ENCODE measurements at places on chromosomes 13 and 19. TPM values are rescaled to one million over a fixed set of nuclear protein-coding genes. Genes with fewer than 3 reads are reported as not detected.

GRCh38 chr13:76792731-76793347, 93.4 kb downstream of the KCTD12 start:
- DNase-seq: no peak

The CNMD gene
- total RNA-seq: not detected

DNA sequence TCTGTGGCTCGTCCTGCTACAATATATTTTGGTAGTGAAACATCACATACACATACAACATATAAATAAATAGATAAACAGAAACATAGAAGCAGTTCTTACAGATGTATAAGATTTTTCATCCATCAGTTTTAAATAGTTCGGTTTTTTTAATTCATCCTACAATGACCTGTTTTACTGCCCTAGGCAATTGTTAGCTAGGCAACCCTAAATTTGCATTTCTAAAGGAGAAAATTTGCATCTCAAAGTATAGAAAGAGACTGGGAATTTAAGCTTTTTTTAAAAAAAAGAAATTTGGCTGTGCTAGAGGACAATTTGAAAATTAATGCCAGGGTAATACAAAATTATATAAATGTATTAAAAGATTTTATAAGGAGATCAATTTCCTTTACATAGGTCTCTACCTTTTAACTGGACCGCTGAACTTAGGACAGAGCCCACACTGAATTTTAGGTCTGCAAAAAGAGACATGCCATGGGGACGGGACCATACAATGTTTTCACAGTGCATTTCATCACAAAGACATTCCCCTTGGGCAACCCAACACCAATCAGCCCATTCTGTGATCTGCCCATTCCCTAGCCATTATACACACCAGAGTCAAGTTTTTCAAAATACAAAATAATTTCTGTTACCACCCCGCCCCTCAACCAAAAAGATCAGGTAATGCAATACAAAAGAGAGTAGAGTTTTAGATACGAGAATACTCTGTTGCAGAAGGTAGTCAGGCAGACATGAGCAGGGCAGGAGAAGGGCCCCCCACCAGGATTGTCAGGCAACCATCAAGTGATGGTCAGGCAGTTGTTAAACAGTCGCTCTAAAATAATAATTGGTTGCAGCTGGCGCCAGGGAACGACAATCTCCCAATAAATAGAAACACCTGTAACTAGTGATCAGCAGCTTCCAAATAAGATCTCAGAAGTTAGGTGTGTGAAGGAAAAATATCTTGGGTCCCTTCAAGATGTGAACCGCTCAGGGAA, 299.7 kb upstream of the SGCG start:
- DNase-seq: no peak

- no peak for DNase-seq
Measured at GRCh38 chr13:46675016-46675415, 121.9 kb downstream of the ESD start.

DNA sequence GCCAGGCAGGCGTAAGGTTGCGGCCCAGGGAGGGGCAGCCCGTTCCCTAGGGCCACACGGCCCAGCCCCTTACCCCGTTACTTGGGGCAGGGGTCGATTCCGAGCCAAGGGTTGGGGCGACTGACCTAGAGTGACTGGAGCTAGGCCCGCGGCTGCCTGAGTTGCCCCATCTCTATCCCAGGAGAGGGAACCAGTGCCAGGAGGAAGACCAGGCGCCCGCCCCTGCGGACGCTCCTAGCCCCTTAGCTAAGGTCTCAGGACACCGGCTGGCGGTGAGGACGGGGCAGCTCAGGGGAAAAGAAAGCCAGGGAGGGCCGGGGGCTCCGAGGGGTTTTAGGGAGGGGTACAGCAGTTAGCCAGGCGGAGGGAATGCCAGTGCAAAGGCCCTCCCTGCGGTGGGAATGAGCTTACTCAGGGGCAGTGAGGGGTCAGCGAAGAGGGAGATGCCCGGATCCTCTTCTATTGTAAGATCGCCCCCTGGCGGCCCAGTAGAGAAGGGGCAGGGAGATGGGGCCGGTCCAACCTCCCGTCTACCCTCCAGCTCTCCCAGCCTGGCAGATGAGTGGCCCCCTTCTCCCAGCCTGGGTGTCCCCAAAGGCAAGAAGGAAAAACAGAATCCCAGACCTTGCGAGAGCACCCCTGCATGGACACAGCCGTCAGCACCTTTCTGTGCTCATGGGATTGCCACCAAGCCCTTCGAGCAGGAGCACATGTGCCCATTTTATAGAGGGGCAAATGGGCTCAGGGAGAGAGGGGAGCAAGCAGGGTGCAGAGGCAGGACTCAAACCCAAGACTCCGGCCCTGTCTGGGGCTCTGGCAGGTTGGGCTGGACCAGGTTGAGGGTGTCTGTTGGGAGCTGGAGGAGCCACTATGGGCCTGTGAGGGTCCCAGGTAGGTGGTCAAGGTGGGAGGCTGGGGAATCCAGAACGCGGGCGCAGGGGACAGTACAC, 16.3 kb downstream of the CILP2 start:
- peak; percentile 45 for DNase-seq

DNA sequence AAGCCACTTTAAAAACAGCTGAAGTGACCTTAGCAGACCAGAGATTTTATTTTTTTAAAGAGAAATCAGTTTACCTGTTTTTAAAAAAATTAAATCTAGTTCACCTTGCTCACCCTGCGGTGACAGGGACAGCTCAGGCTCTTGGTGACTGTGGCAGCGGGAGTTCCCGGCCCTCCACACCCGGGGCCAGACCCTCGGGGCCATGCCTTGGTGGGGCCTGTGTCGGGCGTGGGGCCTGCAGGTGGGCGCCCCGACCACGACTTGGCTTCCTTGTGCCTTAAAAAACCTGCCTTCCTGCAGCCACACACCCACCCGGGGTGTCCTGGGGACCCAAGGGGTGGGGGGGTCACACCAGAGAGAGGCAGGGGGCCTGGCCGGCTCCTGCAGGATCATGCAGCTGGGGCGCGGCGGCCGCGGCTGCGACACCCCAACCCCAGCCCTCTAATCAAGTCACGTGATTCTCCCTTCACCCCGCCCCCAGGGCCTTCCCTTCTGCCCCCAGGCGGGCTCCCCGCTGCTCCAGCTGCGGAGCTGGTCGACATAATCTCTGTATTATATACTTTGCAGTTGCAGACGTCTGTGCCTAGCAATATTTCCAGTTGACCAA, 10.8 kb downstream of the PLPPR3 start:
- DNase-seq: no peak

DNA sequence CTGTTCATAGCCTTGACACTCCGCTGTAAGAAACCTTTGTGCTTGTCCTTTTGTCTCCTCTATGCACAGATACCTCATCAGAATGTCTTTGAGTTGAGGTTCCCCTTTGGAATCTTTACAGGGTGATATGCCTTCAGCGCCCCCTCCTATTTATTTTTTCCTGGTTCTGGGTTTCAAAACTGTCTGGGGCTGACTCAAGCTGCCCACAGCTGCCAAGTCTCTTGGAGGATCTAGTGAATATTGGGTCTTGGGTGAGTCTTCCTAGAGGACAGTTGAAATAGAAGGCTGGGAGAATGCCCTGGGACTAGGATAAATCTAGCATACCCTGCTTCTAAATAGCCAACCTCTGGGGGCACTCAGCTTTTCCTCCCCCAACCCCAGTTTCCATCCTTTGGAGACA, 930 bp downstream of the ZNF136 start:
- DNase-seq: no peak

The OVOL3 gene
- not detected for total RNA-seq

- DNase-seq: no peak
Measured at GRCh38 chr13:91647361-91647990, 249.1 kb downstream of the GPC5 start.

The CD37 gene
- 347 TPM for total RNA-seq

The ATCAY gene
- not detected for total RNA-seq

DNA sequence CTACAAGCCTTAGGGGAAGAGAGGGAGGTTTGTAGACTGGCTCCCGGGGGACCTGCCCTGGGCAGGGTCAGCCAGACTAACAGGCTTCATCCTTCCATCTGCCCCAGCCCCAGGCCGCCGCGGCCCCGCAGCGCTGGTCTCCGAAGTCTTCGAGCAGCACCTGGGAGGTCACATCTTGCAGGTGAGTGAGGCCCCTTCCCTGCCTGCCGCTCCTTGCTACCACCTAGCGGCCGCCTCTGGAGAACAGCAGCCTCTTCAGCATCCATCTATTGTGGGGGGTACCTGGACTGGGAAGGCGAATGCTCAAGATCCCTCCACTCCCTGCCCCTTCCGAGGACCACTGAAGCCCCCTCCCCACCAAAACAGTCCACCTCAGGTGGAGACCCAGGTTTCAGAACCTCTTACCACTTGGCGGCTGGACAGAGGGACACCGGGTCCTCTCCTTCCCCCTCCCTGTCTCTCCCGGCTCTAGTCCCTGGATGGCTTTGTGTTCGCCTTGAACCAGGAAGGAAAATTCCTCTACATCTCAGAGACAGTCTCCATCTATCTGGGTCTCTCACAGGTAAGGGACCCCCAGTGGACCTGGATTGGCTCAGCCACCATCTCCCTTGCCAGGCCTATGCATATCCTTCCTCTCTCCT, 12.7 kb downstream of the NPAS1 start:
- peak; percentile 57 for DNase-seq

DNA sequence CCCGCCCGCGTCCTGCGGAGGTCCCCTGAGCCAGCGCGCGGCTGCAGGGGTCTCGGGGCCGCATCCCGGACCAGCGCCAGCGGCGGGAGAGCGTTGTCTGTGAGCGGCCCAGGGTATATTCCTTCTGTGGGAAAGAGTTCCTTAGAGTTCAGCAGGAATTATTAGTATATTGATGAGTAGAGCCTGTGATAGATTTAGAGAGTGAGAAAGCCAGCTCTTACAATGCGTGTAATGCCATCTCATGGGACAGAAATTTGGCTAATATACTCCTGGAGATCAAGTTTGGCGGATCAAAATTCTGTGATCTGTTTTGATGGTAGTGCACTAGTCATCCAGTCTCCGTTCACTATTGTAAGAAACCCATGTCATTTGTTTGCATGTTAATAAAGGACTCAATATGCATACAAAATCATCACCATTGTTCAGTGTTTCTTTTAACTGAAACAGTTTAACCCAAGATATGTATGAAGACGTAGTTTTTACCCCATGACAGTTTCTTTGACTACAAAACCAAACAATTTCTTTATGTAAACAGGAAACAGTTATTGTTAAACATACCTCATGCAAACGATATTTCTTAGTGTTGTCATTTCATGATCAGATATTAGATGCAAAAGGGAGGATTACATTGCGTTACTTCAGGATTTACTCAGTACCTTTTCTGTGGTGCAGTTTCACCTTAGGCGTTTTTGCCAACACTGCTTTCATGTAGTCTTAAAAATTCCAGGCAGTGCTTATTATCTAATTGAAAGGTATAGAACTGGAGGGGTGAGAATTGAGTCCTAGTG, 9.9 kb downstream of the TNFRSF19 start:
- peak; percentile 2 for DNase-seq

GRCh38 chr13:100668408-100668807, 6.2 kb downstream of the TMTC4 start:
- DNase-seq: no peak

The SIGLEC10 gene
- total RNA-seq: 0.12 TPM

DNA sequence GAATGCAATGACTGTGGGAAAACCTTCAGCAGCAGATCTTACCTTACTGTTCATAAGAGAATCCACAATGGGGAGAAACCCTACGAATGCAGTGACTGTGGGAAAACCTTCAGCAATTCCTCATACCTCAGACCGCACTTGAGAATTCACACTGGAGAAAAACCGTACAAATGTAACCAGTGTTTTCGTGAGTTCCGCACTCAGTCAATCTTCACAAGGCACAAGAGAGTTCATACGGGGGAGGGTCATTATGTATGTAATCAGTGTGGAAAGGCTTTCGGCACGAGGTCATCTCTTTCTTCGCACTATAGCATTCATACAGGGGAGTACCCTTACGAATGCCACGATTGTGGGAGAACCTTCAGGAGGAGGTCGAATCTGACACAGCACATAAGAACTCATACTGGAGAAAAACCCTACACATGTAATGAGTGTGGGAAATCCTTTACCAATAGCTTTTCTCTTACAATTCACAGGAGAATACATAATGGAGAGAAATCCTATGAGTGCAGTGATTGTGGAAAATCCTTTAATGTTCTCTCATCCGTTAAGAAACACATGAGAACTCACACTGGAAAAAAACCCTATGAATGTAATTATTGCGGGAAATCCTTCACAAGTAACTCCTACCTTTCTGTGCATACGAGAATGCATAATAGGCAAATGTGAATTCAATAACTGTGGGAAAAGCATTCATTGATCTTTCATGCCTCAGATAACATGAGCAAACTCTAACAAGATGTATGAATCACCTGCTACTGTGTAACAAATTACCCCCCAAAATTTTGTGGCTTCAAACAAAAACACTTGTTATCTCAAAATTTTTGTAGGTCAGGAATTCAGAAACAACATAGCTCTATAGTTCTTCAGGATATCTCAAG, 13.8 kb downstream of the ZNF557 start:
- DNase-seq: no peak

GRCh38 chr19:1220477-1220930, 14.9 kb downstream of the STK11 start:
- no peak for DNase-seq

DNA sequence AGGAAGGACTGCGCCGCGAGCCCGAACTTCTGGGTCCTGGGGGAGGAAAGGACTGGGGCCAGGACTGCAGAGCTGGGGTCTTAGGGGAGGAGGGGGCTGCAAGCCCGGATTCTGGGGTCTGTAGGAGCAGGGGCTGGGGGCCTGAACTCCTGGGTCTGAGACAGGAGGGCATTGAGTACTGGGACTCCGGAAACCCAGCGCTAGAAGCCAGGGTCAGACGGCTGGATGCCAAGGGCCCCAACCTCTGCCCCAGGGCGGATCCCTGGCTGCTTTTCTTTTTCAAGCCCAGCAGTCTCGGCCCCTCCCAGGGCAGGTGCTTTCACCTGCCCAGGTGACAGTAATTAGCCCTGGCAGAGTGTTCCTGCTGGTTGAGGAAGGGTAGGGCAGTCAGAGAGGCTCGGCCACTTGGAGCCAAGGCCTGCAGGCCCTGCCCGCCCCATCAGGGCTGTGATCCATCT, 2.3 kb downstream of the MYH14 start:
- DNase-seq: no peak

The ADGRL1 gene
- 22.0 TPM for total RNA-seq

The CERS1 gene
- not detected for total RNA-seq

DNA sequence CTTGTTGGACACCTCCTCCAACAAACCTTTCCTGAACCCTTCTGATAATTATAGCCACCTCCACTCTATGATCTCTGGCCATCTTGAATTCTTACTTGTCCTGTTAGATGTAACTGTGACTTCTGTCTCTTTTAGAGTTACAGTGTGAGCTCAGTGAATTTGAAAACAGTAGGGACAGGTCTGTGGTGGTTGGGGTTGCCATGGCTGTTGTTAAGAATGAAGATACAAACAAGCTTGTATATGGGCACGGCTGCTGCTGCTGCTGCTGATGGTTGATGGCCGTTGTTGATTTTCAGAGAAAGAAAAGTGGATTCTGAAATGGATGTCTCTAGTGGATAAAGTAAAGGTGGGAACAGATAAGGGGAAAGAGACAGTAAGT, 101.5 kb downstream of the STARD13 start:
- DNase-seq: no peak

DNA sequence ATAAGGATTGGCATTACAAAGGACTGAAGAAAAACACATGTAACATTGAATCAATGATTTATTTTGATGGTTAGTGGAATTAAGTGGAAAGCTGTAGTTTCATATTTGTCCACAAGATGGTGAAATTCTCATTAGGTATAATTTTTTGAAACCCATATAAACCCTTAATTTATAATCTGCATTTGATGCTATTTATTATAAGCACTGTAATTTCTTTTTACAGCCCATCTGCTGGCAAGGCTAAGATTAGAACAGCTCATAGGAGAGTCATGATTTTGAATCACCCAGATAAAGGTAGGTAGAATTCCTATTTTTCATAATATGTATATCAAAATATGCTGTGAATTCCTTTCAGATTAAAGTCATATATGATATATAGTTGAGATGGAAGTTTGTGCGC, 62.2 kb downstream of the DNAJC15 start:
- peak; percentile 6 for DNase-seq

The SOX1 gene
- not detected for total RNA-seq

The CACNG8 gene
- not detected for total RNA-seq

The BEST2 gene
- total RNA-seq: not detected

Measured in CD4-positive, alpha-beta memory T cell (primary cell).